CD4-positive, alpha-beta T cell treated with Interleukin-17A for 1 hour (primary cell): ENCODE measurements at places on chromosomes 1 and 21.
A peak's percentile ranks its signal among the peaks of the same experiment; 100 is the strongest.

- DNase-seq = no peak
These were observed 31.8 kb upstream of the MYBPHL start for GRCh38 chr1:109338608-109339007.

DNA sequence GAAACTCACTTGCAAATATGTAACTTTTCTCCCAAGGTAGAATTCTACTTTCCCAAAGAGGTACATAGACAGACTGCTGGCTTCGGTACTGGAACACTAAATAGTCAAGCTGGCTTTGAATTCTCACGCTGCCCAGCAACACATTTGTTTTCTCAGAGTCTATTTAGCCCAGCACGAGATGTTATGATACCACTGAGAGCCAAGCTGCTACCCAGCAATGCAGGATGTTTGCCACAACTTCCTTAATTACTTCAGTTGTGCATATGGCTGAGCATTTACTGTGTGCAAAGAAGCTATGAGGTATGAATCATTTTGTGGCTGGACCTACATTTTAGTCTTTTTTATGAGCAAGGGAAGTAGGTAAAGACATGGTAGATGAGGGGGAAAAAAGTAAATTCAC is 793.2 kb downstream of the PLA2G4A start:
- DNase-seq = no peak

GRCh38 chr1:116508984-116509980 is 61.5 kb downstream of the CD58 start:
- peak; percentile 30 for DNase-seq

DNA sequence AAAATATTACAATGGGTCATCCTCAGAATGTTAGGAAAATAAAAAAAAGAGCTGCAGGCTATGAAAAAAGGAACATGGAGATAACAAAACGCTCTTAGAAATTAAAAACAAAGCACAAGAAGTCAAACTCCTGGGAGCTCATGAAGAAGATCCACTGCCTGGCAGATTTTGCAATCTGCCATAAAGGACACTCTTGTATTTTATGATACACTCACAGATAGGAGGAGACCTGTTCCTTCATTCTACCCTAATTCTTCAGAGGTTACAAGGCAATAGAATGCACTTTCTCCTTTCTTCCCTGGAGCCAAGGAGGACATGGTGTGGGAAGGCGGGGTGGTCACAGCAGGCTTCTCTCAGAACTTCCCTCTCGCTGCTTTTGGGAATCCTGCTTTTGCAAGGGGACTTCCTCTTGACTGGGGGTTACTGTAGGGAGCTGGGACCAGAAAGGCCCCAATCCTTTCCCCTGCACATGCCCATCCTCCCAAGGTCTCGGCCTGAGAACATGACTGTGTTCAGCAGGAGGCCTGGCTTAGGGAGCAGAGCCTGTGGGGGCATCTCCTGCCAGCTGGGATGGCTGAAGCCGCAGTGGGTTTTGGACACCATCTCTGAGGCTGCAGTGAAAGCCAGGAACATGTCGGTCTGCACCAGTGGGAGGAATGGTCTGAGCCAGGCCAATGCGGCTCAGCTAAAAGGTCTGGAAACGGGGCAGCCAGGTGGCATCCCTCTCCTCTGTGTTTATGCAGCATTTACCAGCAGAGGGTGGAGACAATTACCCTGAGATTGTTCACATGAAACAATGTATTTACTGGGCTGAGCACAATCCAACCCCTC is 44.8 kb downstream of the GPR161 start:
- DNase-seq = no peak

- peak; percentile 82 for DNase-seq
These were observed 3.7 kb upstream of the ARHGEF19 start for GRCh38 chr1:16215882-16216753.

DNA sequence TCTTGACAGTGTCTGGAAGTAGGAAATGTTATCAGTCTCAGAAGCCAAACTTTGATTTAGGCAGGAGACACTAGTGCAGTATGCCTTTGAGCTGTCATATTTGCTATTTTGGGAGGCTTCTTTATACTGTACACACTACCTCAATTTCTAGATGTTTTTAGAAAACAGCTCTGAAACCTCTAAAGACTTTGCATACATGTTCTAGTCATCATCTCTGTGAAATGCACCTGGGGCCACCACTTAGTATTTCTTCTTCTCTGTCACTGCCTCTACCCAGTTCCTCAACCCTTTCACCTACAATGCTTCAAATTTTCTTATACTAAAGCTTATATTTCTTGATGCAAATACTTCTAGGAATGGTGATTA is 29.1 kb upstream of the PLA2G4A start:
- no peak for DNase-seq

- DNase-seq = no peak
These were observed 89.4 kb downstream of the SDCCAG8 start for GRCh38 chr1:243345205-243345604.

DNA sequence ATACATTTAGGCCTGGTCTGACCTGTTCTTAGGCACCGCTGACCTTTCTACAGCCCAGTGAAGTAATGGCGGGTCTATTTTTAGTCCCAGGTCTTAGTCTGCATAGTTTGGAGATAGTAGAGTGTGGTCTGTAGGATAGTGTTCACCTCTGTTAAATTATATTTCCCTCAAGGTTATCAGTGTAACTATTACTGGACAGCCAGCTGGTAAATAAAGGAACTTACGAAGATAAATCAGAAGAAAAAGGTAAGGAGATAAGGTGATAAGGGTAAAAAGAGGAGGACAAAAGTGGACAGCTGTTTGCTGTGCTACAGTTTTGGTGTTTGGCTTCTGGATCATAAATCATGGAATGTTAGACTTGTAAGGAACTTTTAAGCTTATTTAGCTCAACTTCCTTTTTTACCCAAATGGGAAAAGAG is 8.7 kb downstream of the XPR1 start:
- DNase-seq = no peak

DNA sequence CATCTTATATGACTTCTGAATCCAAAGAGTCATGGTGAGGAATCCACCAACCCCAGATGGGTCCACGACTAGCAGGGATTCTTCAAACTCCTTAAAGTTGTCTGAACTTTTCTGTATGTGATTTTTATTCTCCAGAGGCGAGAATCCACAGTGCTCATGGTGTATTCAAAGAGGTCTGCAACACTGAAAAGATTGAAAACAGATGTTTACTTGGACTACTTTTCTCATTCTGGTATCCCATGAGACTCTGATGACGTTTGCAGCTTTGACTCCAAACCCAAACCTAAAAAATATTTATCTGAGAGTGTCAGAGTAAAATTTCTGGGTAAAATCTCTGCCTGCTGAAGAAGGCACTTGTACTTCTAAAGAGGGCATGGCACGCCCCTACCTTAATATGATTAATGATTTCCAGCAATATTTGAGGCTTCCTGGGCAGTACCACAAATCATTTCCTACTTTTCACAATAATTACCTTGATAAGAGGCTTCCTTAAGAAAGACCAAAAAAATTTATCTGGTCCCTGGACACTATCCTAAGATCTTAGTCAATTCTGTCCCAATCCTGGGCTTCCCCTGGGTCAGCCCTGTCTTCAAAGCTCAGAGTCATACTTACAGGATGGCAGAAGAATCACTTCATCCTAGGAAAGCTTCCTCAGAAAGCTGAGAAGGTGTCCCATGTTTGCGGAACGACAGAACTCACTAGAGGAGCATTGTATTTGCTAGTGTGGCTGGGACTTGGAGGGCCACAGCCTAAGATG is 76.5 kb upstream of the MAP10 start:
- no peak for DNase-seq

DNA sequence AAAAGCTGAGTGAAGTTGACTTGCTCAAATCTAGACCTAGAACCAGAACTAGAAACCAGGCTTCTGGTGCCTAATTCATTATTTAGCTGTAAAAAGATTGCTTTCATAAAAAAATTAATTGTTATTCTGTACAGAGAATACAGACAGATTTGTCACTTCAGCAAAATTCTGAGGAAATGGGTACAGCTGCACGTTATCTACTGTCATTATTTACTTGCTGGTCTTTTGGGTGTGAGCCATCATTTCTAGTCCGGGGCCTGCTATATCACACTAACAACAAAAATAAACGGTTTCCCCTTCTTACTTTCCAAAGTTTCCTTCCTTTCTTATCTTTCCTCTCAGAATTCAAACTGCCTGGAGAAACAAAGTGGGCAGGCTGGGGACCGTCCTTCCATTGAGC is 68.3 kb downstream of the PTGER3 start:
- no peak for DNase-seq

GRCh38 chr1:159211331-159212136 is 6.9 kb downstream of the ACKR1 start:
- peak; percentile 36 for DNase-seq

GRCh38 chr21:45259206-45259840 is 28.4 kb downstream of the POFUT2 start:
- no peak for DNase-seq

- DNase-seq = no peak
These were observed 53.6 kb upstream of the NEXN start for GRCh38 chr1:77834771-77835334.

DNA sequence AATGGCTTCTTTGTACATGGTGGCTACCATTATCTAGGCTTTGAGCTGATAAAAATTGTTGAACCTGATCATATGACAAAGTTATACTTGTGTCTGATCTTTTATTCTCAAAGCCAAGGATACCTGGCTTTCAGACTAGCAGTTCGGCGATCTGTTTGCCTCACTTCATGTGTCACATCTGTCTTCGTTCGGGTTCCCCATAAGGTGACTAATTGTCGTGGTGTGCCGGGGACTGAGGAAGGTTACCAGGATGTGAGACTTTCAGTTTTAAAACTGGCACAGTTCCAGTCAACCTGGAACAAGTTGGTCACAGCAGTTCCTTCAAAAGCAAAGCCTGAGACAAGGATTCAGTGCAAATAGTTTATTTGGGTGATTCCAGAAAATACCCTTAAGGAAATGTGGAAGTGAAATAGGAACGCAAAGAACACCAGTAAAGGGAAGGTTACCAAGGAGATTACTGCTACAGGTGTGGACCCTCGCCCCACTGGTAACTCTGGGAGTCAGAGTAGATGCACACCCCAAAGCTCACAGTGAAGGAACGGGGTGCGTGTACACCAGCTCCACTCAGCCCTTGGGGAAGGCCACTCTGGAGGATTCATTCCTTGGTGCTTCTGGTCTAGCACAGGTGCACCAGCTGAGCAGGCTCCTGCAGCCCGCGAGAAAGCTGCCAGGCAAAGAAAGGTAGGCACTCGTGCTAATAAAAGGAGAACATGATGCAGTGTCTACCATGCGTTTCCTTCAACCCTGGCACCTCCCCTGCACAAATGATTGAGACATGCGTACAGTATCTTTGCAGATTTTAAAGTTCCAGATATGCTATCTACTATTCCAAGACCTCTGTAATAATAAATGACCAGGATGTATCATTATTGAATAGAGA is 69.0 kb downstream of the VWA5B1 start:
- DNase-seq = peak; percentile 5

DNA sequence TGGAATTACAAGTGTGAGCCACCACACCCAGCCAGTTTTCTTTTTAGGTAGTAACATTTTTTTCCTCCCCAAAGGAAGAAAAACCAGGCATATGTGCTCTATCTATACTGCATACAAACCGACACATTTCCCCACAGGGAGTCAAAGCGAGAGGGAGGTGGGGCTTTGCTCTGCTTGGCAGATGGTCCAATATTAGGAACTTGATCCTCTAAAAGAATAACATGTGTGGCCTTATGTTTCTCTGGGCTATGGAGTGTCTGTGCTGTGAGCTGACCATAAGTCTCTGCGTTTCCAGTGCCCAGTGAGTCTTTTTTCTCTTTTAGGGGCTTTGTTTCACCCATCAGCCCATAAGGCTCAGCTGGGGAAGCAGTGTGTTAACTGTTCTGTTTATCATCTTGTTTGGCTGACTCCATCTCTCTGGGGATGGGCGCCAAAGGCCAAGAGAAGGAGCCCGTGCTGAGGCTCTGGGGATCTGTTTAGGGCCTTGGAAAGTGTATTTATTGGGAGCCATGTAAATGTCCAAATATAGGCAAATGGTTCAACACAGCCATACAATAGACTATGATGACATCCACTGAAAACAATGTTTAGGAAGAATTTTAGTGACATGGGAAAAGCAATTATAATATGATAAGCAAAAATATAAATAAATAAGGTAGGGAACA is 20.2 kb downstream of the LMOD1 start:
- DNase-seq = no peak

GRCh38 chr1:58568271-58568860 is 8.7 kb downstream of the TACSTD2 start:
- no peak for DNase-seq

DNA sequence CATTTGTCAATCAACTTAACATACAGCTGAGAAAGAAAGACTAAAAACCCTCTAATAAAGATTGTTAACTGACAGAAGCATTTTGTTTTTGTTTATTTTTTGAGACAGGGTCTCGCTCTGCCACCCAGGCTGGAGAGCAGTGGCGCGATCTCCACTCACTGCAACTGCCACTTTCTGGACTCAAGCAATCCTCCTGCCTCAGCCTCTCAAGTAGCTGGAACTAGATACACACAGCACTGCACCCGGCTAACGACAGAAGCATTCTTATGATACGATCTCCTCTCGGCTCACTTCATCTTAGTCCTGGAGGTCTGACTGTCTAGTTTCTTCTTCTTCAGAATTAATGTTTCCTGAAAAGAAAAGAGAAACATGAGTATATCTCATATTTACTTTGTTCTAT is 23.5 kb downstream of the RSPH1 start:
- no peak for DNase-seq

DNA sequence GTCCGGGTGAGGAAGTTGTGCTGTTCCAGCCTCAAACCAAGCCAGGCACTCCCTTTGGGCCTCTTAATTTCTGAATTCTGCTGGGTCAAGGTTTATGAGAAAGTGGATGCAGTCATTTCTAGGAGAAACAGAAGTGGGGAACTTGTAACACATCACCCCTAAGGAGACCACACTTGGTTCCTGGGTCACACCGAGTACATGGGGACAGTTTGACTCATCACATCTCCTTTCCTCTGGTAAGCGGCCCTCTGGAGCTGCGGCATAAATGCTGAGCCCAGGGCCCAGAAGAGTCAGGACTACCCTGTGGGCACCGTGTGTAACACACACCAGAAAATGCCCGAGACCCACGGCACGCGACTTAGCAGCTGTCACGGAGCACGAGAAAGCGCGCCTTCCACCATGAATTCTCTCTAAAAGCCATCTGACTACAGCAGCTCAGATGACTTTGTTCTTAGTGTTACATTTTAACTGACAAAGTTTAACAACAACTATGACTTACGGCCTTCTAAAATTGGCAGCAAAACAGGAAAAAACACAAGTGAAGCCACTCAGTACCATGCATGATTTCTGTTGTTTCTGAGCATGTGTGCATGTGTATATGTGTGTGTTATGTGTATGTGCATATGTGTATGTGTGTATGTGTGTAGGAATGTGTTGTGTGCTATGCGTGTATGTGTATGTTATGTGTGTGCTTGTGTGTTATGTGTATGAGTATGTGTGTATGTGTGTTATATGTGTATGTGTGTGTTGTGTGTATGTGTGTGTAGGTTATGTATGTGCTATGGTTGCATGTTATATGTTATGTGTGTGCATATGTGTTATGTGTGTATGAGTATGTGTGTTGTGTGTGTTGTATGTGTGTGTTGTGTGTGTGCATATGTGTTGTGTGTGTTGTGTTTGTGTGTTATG is 50.8 kb downstream of the TOMM20 start:
- DNase-seq = peak; percentile 18
